ENCODE measurements at places on chromosomes 1 and 21. TPM values are rescaled to one million over a fixed set of nuclear protein-coding genes. Genes with fewer than 3 reads are reported as not detected.

Gene CAMK1G
- total RNA-seq, result not detected

Gene TRABD2B
- total RNA-seq, result not detected

Gene TLR5
- total RNA-seq, result 0.84 TPM

DNA sequence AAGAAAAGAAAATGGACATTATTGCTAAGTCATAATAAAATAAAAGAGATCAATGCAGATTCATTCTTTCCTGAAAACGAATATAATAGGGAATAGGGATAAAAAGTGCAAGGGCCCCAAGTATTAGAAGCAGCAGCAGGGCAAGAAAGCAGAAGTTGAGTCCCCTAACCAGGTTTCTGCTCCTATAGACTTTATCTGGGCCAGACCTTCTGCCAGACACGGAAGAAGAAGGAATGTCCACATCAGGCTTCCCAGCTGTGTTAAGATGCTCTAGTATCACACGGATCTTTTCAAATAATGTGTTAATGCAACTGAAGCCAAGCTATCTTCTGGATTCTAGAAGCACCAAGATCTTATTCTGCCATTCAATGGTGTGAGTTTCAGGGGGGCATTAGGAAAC lies 26.9 kb downstream of the CD244 start:
- H3K36me3 ChIP-seq, result no peaks in the 10 kb centered on the region
- H3K4me1 ChIP-seq, result peaks cover 41% of the 10 kb centered on the region
- H3K4me3 ChIP-seq, result no peak overlapping the region
- no peaks in the 10 kb centered on the region for H3K27me3 ChIP-seq

DNA sequence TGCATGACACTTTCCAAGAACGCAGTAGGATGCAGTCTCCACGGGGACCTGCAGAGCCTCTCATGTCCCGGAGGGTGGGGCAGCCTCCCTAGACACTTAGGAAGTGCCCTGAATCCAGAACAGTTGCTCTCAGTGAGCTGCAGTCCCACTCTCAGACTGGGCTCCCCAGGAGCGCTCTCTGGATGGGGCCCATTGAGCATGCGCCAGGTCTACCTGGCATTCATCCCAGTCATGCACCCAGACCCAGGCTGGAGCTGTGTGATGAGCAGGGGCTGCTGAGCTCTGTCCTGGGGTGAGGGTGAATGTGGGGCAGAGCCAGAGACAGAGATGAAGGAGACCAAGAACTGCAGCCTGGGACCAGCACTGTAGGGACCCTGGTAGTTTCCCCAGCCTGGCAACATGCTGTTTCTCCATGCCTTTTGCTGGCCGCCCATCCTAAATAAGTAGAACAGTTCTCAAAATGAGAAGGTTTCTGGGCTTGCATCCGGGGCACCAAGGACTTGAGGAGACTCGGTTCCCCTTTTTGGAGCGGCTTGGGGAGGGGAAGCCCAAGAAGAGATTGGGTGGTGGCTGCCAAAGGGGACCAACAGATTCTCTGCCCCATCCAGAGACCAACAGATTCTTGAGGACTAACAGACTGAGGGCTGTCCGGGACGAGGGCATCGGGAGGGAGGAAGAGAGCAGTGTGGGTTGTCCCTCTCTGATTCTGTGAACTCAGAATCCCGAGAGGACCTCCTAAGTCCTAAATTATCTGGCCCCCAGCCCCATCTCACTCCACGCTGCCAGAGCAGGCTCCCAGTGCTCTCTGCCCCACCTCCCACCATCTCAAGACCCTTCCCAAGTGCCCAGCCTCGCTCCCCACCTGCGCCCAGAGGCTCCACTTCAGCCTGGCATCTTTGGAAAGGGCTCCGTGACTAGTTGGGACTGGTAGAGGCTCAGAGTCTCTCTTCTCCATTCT lies 1.0 kb upstream of the PGLYRP4 start:
- H3K4me3 ChIP-seq, result no peak overlapping the region
- no peak for DNase-seq
- H3K4me1 ChIP-seq, result peaks cover 19% of the 10 kb centered on the region
- H3K27me3 ChIP-seq, result peaks cover 3% of the 10 kb centered on the region
- no peaks in the 10 kb centered on the region for H3K36me3 ChIP-seq
- H3K27ac ChIP-seq, result no peak overlapping the region

DNA sequence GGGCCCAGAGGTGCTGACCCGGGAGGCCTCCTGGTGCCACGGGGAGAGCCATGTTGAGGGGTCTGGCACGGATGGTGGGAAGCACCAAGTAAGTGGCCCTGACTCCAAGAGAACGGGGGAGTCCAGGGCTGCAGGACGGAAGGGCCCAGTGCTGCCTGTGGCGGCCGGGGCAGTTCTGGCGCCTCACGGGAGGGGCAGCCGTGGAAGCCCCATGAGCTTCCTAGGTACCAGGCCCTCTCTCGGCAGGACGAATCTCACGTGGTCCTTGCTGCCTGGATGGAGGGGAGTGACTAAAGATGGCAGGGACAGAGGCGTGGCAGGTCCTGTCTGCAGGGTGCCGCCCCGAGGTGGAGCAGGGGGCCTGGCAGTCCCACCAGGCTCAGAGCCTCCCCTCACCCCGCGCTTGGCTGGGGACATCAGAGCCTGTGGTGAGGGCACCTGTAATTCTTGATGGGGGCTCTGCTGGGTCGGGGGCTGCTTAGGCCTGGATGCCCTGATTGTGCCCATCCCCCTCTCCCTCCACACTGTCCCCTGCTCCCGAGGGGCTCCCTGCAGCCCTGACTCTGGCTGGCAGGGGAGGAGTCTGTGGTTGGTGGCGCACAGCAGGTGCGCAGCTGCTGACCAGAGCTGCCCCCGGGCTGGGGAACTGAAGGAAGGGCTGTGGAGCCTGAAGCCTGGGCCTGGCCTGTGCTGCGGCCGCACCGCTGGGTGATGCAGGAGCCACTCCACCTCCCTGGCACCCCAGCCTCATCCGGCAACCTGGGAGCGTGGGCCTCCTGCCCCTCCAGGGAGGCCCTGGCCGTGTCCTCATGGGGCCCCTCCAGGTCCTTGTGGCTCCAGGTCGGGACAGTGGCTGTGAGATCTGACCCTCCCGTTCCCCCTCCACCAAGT lies 31.4 kb downstream of the POFUT2 start:
- H3K4me3 ChIP-seq, result no peak overlapping the region
- H3K27ac ChIP-seq, result no peak overlapping the region
- H3K27me3 ChIP-seq, result no peaks in the 10 kb centered on the region
- peaks cover 12% of the 10 kb centered on the region for H3K4me1 ChIP-seq
